ENCODE measurements at places on chromosomes 1 and 21.

GRCh38 chr1:63828322-63829044 lies 54.7 kb downstream of the ROR1 start:
- DNase-seq: no peak

DNA sequence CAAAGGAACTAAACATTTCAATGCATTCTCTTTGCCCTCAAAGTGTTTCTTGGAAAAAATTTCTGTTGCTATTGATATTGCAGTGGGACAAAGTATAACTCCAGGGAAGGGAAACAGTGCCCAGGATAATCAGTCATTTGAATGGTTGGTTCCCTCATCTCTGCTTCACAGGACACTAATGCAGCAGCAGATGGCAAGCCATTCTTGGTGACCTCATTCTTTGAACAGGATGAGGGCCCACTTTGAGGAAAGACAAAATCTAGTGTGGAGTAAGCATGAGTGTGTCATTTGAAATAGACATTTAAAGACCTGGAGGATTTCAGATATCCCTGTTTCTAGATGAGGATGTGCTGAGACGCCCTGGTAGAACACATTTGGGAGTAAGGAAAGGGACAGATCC lies 32.3 kb downstream of the CHRM3 start:
- no peak for DNase-seq

DNA sequence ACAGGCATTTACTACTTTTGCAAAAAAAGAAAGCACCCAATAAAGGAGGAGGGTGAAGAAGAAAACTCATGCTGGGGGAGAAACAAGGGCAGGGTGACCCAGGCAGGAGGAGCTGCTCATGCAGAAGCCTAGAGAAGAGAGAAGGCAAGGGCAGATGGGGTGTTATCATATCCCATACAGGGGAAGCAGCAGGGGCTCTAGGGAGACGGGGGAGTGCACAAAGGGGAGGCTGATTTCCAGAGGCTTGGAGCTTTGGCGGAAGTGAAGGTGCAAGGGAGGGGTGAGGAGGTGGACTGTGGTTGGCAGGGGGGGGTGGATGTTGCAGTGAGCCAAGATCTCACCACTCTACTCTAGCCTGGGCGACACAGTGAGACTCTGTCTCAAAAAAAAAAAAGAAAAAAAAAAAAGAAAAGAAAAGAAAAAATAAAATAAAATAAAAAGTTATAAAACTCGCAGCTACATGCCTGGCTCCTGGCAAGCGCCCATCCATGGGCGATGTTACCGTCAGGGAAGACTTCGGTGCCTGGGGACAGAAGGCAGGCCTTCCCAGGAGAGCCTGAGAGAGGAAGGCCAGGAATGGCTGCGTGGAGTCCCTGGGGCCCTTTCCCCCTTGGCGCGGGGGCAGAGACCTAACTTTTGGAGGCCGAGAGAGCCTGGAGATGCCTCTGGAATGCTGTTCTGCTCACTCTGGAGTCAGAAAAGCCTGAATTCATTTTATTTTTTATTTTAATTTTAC lies 3.3 kb upstream of the FCN3 start:
- no peak for DNase-seq

GRCh38 chr1:58782178-58783089 lies 1.4 kb downstream of the JUN start:
- DNase-seq: peak; percentile 71

GRCh38 chr21:46009951-46010705 lies 28.6 kb downstream of the COL6A1 start:
- DNase-seq: no peak

Measured in stimulated activated CD8-positive, alpha-beta memory T cell treated with anti-CD3 and anti-CD28 coated beads, Interleukin-4, amount 100 ng/mL, for 48 hours (primary cell).